Stimulated activated effector memory CD8-positive, alpha-beta T cell treated with anti-CD3 and anti-CD28 coated beads, Interleukin-12 subunit alpha, Interleukin-12 subunit beta, amount 100 ng/mL, for 72 hours (primary cell): ENCODE measurements at places on chromosomes 13 and 19.
A peak's percentile ranks its signal among the peaks of the same experiment; 100 is the strongest.

DNA sequence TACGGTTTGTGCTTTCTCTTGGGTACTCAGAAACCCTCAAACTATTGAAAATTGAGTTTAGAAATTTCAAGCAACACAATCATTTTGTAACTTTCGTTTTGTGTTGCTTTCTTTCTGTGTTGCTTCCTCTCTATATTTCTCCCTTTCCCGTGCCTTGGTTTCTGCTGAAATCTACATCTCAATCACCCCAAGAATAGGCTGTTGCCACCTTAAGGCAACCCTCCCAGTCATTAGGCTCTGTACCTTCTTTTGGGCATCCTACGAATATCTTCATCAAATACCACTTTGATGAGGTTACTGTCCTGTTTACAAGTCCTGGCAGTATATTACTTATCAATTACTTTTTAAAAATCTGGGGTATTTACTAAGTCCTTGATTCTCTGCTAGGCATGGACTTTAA lies 621.6 kb downstream of the GPC6 start:
- no peak for DNase-seq

GRCh38 chr19:19460761-19461265 lies 54.5 kb downstream of the TSSK6 start:
- DNase-seq = no peak

GRCh38 chr13:34408640-34409039 lies 533.4 kb upstream of the NBEA start:
- DNase-seq = no peak

DNA sequence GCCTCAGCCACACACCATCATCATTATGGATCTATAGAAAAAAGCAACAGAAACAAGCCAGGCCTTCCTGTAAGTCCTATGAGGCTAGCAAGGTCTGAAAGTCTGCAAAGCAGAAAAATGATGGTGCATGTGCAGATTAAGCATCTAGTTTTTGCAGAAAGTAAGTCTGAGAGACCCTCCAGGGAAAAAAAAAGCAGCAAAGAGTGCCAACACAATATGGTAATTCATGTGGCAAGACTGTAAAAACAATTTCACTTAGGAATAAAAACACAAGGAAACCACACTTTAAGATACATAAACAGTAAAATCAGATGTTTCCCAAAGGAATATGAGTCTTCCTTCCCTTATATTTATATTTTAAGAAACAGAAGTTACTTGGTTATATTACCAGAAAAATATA lies 112.3 kb upstream of the FBXL3 start:
- no peak for DNase-seq

DNA sequence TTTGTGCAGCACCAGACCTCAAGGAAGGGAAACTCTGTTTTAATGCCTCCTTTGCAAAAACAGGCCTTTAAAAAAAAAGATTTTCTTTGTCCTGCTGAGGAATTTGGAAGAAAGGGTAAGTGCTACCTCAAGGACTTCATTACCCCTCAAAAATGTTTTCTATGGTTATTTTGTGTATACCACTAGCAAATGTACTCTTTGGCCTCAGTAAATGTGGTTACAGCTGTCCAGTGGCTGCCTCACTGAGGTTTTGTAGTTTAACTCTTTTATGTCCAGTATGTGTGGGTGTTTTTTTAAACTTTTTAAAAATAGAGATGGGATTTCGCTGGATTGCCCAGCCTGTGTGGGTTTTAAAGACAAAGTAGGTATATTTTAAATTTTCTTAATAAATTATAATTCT lies 42.2 kb upstream of the TSC22D1 start:
- no peak for DNase-seq

DNA sequence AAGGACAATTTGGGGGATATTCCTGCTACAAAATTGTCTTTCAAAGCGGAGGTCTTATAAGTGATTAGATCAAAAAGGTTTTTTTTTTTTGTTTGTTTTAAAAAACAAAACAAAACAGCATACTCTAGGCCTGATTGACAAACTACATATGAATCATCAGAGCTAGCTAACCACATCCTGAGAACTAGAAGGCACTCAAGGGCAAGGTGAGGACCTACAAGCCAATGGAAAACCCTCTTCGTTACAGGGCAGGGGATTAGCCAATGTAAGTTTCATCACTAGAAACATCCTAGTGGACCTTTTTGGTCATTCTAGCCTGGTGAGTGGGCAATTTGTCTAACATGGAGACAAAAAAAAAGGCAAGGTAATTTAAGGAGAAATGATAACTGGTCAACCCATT lies 428.6 kb downstream of the RFC3 start:
- no peak for DNase-seq

GRCh38 chr19:34639491-34640085 lies 37.4 kb downstream of the SCGB2B2 start:
- peak; percentile 46 for DNase-seq

GRCh38 chr13:99172951-99173350 lies 27.7 kb upstream of the UBAC2 start:
- DNase-seq = no peak
